DMS153 (cell line): ENCODE measurements at places on chromosomes 11 and 22.

- DNase-seq = peak; percentile 67
Measured at GRCh38 chr11:32829680-32830412, at the start of gene PRRG4. TSS of gene PRRG4 (plus strand) at chr11:32829927. CDS start at chr11:32830530, 603 bp downstream.

GRCh38 chr11:66044757-66045156, 4.2 kb downstream of the GAL3ST3 start:
- no peak for DNase-seq

DNA sequence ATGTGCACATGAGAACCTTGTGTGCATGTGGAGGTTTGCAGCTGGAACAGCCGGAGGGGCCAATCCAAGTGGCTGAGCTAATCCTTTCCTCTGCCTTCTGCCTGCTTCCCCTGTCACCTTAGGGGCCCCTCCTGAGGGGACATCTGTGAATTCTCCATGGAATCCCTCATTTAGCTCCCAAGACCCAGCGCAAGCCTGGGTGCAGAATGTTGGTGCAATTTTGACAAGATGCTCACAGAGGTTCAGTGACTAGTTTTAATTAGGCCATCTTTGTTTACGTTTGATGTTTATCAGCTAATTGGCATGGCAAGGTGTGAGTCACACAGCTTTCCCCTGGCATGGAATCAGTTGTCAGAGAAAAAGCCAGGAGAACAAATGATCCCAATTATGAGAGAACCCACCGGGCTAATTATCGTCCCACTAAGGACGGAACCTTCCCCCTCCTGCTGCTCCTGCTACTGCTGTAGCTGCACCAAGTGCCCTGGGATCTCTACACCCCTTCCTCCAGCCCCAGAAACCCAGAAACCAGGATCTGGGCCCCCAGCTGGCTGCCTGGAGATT, 63.6 kb upstream of the PAX6 start:
- no peak for DNase-seq

- no peak for DNase-seq
Measured at GRCh38 chr11:110921742-110922521, 209.7 kb upstream of the ARHGAP20 start.

- DNase-seq = no peak
Measured at GRCh38 chr22:43854121-43854785, 8.1 kb downstream of the SULT4A1 start.
